ENCODE measurements at places on chromosomes 6 and 20.

- no peak for DNase-seq
Measured at GRCh38 chr6:13767121-13767808, 47.1 kb downstream of the MCUR1 start.

- no peak for DNase-seq
Measured at GRCh38 chr6:38269461-38270172, 370.1 kb downstream of the BTBD9 start.

GRCh38 chr6:129287231-129288177, 404.6 kb downstream of the LAMA2 start:
- DNase-seq: no peak

GRCh38 chr20:23195636-23196035, 109.5 kb upstream of the CD93 start:
- no peak for DNase-seq

- DNase-seq: no peak
Measured at GRCh38 chr20:57023997-57024396, 242.4 kb downstream of the BMP7 start.

- no peak for DNase-seq
Measured at GRCh38 chr20:19913927-19914614, 103.1 kb upstream of the NAA20 start.

GRCh38 chr6:82955841-82956240, 109.8 kb downstream of the UBE3D start:
- DNase-seq: no peak

DNA sequence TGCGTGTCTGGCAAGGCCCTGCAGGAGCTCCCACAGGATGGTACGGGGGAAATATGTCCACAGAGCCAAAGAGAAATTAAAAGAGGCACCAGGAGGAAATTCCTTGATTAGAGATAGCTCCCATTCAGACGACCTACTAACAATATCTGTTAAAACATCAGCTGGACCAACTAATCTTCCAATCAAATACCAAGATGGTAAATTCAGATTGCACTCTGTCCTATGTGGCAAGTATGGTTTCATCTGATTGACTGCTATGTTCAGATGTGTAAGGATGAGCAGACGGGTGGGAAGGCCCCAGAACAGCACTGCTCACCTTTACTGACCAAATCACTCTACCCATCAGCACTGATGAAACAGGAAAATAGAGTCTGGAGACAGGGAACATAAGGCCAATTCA, 19.5 kb downstream of the BPIFA2 start:
- no peak for DNase-seq

GRCh38 chr20:16432466-16433292, 140.6 kb downstream of the KIF16B start:
- no peak for DNase-seq

DNA sequence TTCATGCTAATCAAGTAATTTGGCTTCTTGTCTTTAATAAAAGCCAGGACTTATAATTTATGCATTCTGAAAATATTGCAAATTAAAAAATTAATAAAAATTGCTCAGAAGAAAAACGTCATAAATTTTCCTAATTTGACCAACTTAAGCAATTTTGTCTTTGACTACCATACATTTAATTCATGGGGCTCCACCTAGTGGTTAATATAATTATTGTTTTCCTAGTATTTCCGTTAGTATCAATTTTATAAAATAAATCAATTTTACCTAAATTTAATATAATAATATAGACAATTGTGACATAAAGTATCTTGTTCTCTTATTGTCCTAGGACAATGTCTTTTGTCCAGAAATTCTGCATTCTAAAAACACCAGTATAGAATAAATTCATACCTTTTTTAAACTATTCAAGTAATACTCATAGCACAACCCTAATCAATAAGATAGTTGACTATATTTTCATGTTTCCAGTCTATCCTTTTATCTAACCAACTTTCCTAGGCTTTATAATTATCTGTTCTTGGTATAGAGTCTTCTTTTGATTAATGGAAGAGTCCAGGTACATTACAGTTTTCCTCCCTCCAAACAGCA, 319.9 kb downstream of the TRDN start:
- DNase-seq: peak; percentile 38

GRCh38 chr20:24381886-24382285, 87.5 kb upstream of the SYNDIG1 start:
- DNase-seq: peak; percentile 52

GRCh38 chr6:62923728-62924127, 287.5 kb upstream of the FKBP1C start:
- no peak for DNase-seq

- no peak for DNase-seq
Measured at GRCh38 chr6:47366335-47366890, 56.7 kb upstream of the TNFRSF21 start.

GRCh38 chr20:59825944-59826759, 107.3 kb downstream of the SYCP2 start:
- DNase-seq: peak; percentile 82

DNA sequence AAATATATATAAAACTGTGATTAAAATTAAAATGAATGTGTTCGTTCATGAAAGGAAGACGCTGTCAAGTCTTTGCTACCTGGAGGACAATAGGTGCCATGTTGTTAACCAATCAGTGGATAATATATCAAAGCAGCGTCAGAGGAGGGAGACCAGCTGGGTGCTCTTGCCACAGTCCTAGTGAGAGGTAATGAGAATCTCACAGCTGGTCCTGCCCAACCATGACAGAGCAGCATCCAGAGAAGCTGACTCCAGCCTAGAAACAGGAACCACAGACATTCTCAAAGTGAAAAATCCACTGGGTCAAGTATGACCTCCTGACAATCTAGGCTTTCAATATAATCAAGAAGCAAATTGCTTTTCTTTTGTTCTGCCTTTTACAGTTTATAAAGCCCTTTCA, 94.5 kb upstream of the LRFN2 start:
- DNase-seq: no peak

GRCh38 chr6:44237021-44237812, 9.7 kb upstream of the HSP90AB1 start:
- DNase-seq: peak; percentile 91

GRCh38 chr6:139764498-139764986, 390.1 kb upstream of the CITED2 start:
- no peak for DNase-seq

DNA sequence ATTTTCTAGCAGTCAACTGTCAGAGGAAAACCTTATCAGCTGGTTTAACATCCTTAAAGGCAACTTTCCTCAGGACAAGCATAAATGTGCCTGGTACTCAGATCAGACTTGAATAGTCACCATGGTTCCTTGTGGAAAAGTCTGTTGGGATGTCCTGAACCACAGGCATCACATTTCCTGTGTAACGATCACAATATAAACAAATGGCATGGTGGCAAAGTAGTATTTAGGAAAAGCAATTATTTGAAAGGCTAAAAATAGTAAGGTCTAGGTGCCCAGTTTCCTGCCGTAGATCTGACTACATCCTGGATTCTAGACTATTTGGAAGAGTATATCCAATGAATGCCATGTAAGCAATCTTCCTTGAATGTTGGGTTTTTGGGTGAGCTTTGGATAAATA, 271.9 kb upstream of the AGPAT4 start:
- DNase-seq: no peak

- DNase-seq: peak; percentile 73
Measured at GRCh38 chr20:5100684-5101347, 18.9 kb downstream of the PCNA start.

DNA sequence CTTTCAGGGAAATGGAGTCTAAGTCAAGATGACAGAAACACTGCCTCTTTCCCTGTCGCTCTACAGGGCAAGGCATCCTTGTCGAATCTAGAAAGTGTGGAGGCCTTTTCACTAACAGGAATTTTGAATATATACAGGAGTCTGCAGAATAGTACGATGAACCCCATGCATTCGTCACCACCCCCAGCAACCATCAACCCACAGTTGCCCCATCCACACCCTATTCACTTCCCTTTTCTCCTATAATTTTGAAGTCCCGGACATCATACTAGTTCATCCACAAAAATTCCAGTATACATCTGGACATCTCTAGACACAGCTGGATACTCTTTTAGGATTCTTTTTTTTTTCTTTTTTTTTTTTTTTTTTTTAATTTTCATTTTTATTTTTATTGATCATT, 80.7 kb upstream of the RIN2 start:
- no peak for DNase-seq

GRCh38 chr20:58137236-58137635, 91.2 kb downstream of the ANKRD60 start:
- DNase-seq: no peak

DNA sequence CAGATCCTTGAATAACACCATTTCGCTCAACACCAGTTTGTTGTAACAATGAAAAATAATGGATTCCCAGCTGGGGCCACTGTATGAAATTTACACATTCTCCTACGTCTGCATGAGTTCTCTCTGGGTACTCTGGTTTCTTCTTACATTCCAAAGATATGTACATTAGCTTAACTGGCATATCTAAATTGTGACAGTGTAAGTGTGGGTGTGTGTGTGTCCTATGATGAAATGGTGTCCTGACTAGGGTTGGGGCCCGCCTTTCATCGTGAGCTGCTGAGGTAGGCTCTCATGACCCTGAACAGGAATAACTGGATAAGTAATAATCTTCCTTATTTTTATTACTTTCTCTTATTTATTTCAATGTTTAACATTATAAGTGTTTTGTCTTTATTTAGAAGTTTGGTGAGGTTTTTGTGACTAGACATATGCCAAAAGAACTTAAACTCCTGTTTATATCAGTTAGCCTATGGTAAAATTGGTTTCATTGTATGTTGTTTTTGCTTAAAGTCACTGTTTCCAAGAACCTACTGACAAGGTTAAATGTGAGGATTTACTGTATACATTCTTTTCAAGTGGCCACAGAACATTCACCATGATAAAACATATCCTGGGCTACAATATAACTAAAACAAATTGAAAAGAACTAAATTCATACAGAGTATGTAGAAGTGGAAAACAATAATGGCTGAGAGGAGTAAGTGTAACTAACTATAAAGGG, 42.4 kb downstream of the RBL1 start:
- DNase-seq: no peak

GRCh38 chr20:38499366-38499765, 26.7 kb downstream of the RALGAPB start:
- no peak for DNase-seq

GRCh38 chr6:162055365-162055764, 672.2 kb downstream of the PRKN start:
- DNase-seq: no peak

DNA sequence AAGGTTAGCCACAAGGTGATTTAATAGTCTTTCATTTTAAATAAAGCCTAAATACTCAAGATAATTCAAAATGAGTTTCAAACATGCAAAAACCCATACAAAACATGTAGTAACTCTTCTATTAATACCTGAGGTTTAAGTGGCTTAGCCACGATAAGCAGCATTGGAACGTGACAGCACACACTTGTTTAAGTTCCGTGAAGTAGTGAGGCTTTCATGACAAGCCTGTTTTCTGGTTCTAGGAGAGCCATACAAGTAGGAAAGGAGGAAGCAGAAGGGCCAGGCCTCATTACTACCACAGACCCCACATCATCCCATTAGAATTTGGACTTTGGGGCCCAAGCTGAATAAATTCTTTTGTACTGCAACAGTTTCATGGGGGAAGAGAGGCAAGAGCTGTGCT, 54.3 kb upstream of the PRND start:
- DNase-seq: no peak

DNA sequence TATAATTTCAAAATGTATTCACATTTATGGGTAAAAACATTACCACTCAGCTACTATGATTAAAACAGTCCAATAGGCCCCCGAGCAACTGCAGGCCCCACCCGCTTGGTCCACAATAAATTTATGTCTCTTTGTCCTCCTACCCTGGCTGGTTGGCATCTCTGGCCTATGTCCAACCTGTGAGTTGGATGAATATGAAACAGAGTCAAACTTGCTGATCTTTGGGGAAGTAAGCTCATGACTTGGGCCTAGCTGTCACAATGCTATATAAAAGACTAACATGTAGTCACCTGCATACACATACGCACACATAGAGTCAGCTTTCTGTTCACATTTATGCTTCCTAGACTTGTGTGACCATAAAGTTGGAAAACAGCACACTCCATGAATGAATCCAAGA, 20.5 kb downstream of the MAP7 start:
- DNase-seq: no peak

GRCh38 chr6:10453596-10453995, 38.7 kb upstream of the TFAP2A start:
- no peak for DNase-seq

GRCh38 chr20:62010551-62011402, 54.9 kb downstream of the TAF4 start:
- peak; percentile 53 for DNase-seq

GRCh38 chr6:33746036-33746600, 587 bp downstream of the IP6K3 start:
- DNase-seq: peak; percentile 64

GRCh38 chr20:47770935-47771334, 14.3 kb downstream of the SULF2 start:
- no peak for DNase-seq

DNA sequence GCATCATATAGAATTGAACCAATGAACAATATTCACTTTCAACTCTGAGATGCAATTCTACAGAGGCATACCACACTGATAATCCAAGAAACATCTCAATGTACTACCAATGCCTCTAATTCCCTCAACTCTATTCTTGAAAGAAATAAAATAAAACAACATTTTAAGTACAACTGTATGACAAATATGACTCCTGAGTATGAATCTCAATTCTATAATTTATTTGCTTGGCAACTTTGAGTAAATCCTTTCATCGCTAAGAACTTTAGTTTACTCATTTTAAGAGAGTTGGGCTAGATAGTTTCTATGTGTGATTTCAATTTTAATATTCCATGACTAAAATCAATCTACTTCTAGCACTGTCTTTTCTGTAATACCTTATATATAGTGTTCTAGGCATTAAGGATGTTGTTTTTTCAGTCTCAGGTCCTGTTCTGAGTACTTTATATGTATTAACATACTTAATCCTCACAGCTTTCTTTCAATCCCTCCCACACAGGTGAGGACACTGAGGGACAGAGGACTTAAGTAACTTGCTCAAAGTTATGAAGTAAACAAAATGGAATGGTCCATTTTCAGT, 33.4 kb downstream of the GOPC start:
- DNase-seq: no peak

- no peak for DNase-seq
Measured at GRCh38 chr6:151680846-151681432, 126.5 kb upstream of the ESR1 start.

DNA sequence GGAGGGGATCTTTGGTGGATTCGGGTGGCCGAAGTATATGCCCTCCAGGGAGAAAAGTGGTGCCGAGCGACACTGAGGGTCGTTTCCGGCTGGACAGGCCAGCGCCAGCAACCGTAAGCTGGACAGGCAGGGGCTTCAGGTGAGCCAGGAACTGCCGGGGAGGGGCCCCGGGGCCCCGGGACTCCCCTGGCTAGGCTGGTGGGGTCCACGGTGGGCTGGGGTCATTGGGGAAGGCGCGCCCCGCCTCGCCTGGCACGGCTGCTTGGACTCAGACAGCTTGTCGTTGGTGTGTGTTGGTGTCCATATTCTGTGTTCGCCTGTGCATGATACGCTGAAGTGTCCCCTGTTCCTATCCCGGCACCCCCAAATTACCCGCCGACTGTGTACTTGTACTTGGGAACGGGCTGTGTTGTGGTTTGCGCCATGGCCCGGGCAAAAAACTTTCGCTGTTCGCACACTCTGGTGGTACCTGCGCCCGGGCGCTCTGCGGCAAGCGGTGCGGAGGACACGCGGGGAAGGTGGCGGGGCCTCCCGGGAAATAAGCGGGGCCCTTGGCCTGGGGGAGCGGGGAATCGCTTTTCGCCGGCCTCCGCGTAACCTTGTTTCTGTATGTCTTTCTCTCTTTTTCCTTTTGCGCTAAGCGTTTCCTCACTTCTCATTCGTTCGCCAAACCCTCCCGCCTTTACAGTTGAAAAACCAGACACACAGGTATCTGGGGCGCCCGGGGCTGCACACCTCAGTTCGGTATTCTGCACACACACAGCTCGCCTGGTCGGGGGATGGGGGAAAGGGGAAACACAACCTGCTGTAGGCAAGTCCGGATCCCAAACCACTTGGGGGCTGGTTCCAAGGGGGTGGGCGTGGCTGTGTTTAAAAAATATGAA, 3.2 kb downstream of the GNAS start:
- DNase-seq: no peak

All from NCI-H2171 treated with DMSO at 0.1 percent for 48 hours (cell line).